Prostate gland (tissue), 2 donors: ENCODE measurements at places on chromosomes 7 and 10. TPM values are rescaled to one million over a fixed set of nuclear protein-coding genes. Genes with fewer than 3 reads are reported as not detected.

- DNase-seq, result no peak
Observed at GRCh38 chr10:436013-436697, 253.3 kb downstream of the DIP2C start.

DNA sequence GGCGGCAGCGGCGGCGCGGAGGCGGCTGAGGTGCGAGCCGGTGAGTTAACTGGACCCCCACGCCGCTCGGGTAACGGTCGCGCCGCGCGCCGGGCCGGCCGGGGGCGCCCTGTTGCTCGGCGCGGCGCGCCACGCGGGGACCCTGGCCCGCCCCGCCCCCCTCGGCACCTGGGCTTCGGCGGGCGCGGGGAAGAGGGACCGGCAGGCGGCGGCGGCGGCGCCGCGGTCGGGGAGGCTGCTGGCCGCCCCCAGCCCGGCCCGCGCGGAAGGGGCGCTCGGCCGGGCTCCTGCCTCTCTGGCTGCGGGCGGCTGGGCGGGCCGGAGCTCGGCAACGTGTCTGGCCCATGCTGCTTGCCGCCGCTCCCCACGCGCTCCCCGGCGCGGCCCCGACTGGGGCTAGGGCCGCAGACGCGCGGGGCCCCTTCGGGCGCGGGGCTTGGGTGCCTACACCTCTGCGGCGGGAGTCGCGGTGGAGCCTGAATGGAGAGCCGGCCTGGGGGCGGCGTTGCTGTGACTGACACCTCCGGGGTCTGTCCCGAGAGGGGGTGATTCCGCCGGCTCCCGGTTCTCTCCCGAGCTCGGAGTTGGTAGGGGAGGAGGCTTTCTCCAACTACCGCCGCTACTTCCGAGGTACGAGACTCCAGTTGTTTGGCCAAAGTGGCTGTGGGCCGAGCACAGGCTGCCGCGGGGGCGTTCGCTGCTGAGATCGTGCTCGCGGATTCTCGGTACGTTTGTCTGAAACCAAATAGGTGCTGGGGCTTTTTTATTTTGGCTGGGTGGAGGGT, 494 bp downstream of the PALS2 start:
- DNase-seq, result peak; percentile 25

GRCh38 chr7:79377097-79377496, 76.4 kb downstream of the MAGI2 start:
- no peak for DNase-seq

GRCh38 chr7:30647589-30648364, 34.5 kb downstream of the CRHR2 start:
- DNase-seq, result no peak

GRCh38 chr10:12797471-12798262, 203.8 kb downstream of the CCDC3 start:
- DNase-seq, result no peak

DNA sequence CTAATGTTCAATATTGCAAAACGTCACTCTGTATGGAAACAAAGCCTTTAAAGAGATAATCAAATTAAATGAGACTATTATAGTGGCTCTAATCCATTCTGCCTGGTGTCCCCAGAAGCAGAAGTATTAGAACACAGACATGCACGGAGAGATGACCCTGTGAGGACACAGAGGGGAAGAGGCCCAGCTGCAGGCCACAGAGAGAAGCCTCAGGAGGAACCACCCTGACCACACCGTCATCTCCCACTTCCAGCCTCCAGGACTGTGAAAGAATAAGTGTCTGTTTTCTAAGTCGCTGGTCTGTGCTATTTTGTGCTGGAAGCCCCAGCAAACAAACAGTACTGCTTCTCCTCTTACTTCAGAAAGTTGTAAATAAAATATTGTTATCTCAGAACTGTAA, 283.5 kb upstream of the ADARB2 start:
- DNase-seq, result no peak

GRCh38 chr10:59337201-59337652, 25.1 kb downstream of the FAM13C start:
- peak; percentile 93 for DNase-seq

DNA sequence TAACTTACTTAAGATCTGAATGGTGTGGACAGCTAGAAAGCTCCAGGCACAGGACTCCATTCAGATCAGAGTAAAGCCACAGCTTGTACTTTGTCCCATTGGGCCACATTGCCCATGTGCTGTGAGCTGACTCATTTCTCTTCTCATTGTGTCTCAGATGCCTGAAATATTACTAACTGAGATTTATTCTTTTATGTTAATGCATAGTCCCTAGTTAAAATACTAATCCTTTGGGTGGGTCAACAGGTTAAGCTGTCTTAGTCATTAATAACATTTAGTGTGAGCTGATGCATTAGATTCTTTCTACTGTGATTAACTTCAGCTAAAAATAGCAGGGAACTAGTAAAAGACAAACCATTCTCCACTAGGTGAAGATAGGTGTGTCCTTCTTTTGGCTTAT, 104.7 kb upstream of the ARMC3 start:
- no peak for DNase-seq

DNA sequence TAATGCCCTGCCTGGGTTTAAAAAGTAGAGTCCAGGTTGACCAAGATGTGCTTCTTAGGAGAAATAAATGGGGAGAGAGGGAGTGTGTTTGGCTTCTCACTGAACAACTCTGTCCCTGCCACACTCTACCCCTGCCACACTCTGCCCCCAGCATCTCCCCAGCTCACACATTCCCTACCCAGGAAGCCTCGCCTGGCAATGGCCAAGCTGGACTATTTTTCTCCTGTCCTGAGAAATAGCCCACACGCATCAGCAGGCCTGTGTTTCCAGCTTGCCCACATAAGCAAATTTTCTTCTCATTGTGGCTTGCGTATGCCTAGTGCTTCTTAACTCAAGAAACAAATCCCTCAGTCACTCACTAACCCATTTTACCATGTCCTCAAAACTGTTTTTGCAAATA, 1.8 kb downstream of the LRRC18 start:
- no peak for DNase-seq

- no peak for DNase-seq
Observed at GRCh38 chr7:101833799-101834198, 16.4 kb downstream of the CUX1 start.

DNA sequence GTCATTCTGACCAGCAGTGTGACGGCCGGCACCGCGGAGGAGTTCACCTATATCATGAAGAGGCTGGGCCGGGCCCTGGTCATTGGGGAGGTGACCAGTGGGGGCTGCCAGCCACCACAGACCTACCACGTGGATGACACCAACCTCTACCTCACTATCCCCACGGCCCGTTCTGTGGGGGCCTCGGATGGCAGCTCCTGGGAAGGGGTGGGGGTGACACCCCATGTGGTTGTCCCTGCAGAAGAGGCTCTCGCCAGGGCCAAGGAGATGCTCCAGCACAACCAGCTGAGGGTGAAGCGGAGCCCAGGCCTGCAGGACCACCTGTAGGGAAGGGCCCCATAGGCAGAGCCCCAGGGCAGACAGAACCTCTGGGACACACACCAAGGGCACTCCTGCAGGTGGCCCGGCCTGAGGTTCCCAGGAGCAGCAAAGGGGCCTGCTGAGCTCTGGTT, 9.0 kb downstream of the RBP3 start:
- no peak for DNase-seq

GRCh38 chr10:133455611-133456031, 1.9 kb downstream of the SCART1 start:
- DNase-seq, result no peak

DNA sequence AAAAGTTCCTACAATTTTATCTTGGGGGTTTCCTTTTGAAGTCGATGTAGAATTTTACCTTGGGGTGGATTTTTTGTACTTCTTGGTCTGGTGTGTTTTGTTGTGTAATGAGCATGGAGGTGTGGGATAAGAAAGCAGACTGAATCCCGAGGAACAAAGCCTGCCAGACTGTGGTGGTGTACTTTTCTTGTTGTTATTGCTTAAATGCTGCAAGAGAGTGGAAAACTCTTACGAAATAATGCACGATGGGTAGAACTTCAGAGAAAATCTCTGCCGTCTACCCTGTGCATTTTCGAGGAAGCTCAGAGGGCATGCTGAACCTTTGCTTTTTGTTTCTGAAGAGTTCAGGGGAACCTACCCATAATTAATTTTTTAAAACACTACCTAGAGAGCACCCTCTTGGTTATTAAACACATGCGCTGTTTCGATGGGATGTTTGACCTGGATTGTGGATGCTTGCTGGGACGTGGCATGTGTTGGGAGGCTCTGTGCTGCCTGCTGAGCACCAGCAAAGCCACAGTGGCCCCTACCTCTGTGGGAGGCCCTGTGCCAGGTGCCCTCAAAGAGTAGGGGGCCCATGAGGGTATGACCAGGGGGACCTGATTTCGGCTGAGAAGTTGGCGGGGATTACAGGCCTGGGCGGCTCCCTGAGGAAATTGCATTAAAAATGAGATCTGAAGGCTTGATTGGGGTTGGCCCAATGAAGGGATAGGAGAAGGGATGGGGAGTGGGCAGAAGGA, 94.1 kb downstream of the TCF7L2 start:
- no peak for DNase-seq

GRCh38 chr7:84999450-84999849, 187.4 kb downstream of the SEMA3D start:
- DNase-seq, result no peak

- DNase-seq, result peak; percentile 23
Observed at GRCh38 chr7:116741625-116742316, 69.8 kb downstream of the MET start.

GRCh38 chr7:1920881-1921280, 250.8 kb downstream of the ELFN1 start:
- DNase-seq, result no peak

GRCh38 chr10:128070161-128070560, 56.1 kb downstream of the MKI67 start:
- no peak for DNase-seq

GRCh38 chr7:113199841-113200240, 81.5 kb upstream of the SMIM30 start:
- DNase-seq, result no peak

GRCh38 chr10:113945687-113946085, 91.2 kb downstream of the NHLRC2 start:
- DNase-seq, result no peak

DNA sequence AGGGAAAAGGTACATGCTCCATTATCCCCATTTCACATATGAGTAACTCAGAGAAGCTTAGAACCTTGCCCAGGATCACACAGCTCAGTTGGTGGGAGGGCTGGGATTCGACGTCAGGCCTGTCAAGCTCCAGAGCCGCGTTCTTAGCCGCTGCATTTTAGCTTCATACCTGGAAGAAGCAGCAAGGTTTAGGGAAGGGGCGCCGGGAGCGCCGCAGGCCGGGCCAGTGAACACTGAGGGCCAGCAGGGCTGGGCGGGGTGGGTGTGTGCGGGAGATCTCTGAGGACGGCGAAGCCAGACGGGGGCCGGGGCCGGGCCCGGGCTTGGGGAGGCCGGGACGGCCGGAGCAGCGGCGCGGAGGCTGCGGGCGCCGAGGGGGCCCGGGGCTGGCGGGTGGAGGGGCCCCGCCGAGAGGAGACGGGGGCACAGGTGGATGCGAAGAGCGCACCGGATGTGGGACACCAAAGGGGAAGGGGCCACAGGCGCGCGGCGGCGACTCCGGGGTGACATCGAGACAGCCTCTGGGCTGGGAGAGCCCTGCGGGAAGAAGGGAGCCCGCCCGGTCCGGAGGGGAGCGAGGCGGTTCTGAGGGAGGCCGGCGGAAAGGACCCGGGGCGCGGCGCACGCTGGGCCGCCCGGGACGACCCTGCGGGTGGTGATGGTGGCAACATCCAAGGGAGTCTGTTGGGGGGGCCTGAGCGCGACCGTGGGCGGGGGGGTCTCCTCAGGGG, 498 bp downstream of the NDST2 start:
- DNase-seq, result no peak

DNA sequence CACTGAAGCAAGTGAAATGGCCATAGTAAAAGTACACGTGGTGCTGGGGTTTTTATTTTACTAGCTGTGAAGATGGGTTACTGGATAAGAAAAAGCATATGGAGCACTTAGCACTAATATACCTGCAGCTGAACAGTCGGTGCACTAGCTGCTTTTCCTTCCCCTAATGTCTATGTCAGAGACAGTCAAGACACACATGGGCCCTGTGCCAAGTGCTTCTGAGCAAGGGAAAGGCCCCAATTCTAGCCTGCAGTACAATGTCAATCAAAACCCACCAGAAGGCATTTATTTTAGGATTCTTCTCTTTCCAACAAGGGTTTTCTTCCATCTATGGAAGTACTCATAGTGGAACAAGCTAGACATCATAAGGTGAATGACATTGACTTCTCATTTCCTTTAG, 716.7 kb downstream of the CCSER2 start:
- no peak for DNase-seq

- DNase-seq, result no peak
Observed at GRCh38 chr7:140857048-140857447, 67.7 kb downstream of the BRAF start.

DNA sequence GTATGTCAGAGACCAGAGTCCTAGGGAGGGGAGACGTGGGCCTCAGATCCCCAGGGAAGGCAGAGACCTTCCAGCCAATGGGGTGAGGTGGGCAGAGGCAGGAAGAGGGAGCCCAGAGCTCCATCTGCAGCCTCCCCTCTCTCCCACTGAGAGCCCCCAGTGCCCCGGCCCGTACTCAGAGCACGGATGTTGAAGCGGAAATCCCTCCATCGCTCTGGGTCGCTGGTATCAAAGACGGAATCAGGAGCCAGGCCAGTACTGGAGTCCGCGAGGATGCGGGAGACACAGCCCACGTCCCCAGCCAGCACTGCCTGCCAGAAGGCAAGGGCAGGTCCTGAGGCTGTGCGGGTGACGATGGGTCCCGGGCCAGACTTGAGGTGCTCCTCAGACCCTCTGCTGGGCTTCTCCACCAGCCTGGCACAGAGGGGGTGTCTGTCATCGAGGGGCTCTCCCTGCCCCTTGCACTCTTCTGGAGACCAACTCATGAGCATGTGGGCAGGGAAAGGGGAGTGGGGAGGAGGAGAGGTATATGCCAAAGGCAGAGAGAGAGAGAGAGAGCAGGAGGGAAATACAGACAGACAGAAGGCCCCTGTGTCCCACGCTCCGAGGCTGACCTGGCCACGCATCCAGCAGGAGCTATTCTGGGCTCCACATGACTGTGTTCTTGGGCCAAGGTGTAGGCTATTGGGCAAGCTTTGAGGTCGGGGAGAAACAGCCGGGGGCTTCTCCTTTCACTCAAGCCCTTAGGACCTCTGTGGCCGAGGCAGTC, at the start of gene ASB10:
ASB10 (minus strand) TSS at position 611 of the 769 bp plus-strand sequence; CDS start at position 491, 120 bp downstream.
- DNase-seq, result no peak

- no peak for DNase-seq
Observed at GRCh38 chr10:60604342-60604741, 173.9 kb upstream of the CDK1 start.

GRCh38 chr10:90746829-90747228, 111.0 kb downstream of the HTR7 start:
- DNase-seq, result no peak

DNA sequence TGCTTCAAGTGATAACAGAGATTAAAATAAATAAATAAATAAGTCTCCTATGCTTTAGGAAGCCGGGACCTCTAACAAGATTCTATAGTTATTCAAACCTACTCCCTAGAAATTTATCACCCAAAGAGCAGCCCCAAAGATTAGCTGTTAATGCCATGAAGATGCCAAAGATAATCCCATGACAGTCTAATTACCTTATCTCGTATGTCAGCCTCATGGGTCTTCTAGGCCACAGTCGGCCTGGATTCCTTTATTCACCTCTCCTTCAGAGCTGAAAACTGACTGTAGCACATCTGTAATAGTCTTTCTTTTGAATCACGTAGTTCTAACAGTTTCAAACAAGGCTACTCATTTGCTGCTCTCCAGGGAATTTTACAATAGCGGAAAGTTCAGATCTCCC, 24.2 kb downstream of the COL1A2 start:
- DNase-seq, result no peak

The PRRT4 gene
- total RNA-seq, result 0.05 TPM

The CDNF gene
- 18.4 TPM for total RNA-seq

The H2BK1 gene
- not detected for total RNA-seq

The CHAT gene
- total RNA-seq, result 0.40 TPM

The AUTS2 gene
- total RNA-seq, result 55.2 TPM

The FKBP6 gene
- not detected for total RNA-seq

The GCK gene
- 2.7 TPM for total RNA-seq

The EPHB6 gene
- 122 TPM for total RNA-seq
